ENCODE measurements at places on chromosomes 5 and 9.

DNA sequence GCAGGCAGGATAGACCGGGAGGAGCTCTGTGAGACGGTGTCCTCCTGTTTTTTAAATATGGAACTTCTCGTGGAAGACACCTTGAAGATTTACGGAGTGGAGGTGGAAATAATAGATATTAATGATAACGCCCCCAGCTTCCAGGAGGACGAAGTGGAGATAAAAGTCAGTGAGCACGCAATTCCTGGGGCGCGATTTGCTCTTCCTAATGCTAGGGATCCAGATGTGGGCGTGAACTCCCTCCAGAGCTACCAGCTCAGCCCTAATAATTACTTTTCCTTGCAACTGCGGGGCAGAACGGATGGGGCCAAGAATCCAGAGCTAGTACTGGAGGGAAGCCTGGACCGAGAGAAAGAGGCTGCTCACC lies 621 bp downstream of the PCDHGA11 start:
- no peak for DNase-seq

- no peak for DNase-seq
Measured at GRCh38 chr5:100890461-100891008, 12.5 kb downstream of the ST8SIA4 start.

DNA sequence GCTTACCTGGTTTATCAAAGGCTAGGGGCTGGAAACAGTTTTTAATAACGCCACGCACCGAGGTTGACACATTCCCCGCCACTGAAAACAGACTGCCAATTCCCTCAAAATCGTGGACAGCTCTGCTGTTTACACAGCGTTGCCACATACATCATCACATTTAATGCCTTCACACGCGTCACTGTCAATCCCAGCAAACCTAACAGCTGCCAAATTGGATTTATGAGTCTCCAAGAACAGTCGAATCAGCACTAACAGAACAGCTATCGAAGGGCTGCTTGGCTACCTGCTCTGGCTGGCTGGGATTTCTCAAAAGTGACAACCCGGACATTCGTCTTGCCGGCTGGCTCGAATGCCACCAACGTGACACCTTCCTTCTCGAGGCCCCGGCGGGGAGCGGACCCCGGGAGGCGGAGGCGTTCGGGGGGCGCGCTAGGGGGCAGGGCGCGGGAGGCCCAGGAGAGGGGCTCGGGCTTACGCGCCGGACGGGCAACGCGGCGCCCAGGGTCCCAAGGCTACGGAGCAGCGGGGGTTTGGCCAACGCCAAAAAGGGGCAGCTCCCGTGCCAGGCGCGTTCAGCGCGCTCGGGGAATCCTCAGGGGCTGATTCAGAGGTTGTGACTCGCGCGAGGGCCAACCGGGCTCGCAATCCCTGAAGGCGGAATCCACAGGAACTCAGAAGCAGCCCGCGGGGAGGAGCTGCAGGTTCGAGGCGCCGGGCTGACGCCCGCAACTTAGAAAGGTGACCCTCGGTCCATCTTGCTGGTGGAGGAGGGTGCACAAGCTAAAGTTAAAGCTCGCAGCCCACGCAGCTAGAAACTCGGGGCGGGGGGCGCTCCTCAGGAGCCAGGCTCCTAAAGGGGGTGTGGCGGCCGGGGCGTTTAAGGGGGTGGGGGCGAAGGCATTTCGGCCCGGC lies 1.2 kb downstream of the CDC14B start:
- DNase-seq, result peak; percentile 81

GRCh38 chr5:171869956-171870355 lies 84.3 kb downstream of the SMIM23 start:
- no peak for DNase-seq

DNA sequence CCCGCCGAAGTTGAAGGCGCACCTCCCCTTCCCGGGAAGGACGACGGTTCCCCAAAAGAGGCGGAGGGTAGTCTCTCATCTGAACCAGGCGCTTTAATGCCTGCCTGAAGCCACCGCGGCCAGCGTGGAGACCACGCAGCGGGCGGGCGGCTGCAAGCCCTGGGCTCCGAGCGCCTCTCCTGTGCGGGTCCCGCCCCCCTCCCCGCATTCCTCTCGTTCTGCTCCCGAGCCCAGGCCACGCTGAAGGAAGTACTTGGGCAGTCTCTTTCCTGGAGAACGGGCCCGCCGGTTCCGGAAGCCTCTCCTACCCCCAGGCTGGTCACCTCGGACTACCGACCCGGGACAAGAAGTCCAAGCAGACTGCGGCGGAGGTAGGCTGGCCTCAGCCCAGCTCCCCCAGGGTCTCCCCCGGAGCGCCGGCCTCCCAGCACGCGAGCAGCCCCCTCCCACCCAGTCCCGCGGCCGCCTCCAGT lies 571 bp downstream of the PPIC start:
- peak; percentile 65 for DNase-seq

GRCh38 chr9:69260161-69260560 lies 64.9 kb upstream of the ENTREP1 start:
- no peak for DNase-seq

GRCh38 chr9:68495247-68495646 lies 45.4 kb downstream of the TMEM252 start:
- no peak for DNase-seq

- DNase-seq, result no peak
Measured at GRCh38 chr9:130262061-130262745, 3.4 kb upstream of the HMCN2 start.

DNA sequence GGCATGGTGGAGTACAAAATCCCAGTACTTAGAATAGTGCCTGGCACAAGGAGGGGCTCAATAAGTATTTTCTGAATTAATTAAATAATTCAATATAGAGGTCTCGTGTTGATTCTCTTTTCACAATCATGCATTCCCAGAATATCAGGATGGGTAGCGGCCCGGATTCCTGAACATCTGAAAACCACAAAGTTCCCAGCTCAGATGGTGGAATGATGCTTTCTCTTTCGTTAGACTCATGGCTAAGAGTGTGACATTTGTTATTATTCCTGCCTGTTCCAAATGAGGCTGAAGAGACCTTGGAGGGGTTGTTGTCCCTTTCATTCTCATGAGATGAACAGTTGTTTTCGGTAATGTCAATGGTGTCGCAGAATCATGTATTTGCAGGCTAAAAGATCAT lies 95.4 kb upstream of the LIFR start:
- no peak for DNase-seq

DNA sequence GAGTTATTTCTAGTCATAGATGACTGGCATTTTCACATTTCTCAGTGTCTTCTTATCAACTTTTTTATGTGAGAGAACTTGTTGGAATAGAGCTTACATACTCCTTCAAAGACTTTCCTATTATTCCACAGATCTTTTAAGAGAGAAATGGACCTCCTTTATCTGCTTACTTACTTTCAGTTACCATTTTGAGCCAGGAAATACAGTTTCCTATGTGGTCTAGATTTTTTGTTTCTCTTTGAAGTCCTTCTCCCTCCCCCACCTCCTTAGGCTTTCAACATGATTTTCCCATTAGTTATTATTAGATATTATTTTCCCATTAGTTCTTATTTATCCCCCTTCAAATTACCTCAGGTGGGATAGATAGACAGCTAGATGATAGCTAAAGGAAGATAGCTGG lies 289.1 kb upstream of the ITGA1 start:
- DNase-seq, result no peak

DNA sequence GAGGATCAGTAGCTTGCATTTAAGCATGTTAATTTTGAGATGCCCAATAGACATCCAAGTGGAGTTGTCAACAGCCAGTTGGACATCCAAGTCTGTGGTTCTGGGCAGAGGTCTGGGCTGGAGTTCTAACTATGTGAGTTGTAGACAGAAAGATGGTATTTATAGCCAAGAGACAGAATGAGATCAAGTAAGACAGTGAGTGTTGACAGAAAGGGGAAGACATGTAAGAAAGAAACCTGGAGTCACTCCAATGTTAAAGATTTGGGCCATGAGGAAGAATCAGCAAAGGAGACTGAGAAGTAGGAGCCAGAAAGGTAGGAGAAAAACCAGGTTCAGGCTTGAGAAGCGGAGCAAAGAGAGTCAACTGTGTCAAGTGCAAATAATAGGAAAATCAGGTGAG lies 95.5 kb upstream of the PUM3 start:
- DNase-seq, result no peak

GRCh38 chr5:79225026-79225425 lies 10.9 kb upstream of the JMY start:
- DNase-seq, result peak; percentile 61

DNA sequence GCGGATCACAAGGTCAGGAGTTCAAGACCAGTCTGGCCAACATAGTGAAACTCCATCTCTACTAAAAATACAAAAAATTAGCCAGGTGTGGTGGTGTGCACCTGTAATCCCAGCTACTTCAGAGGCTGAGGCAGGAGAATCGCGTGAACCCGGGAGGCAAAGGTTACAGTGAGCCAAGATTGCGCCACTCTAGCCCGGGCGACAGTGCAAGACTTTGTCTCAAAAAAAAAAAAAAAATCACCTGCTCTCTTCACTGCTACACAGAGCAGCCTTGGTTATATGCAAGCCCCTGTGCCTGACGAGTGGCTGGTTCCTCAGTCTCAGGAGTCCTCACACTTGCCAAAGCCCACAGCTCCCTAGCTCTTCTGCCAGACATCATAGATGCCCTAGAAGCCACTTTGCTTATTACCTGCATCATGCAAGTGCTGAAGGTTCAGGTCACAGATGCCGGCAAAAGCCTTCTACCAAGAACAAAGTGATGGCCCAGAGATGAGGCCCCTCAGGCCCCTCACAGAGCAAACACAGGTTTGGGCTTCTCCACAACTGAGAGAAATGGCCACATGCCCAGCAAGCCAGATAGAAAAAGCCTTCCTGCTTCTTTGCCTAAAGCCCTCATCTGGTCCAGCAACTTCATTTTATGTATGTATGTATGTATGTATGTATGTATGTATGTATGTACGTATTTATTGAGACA lies 176.4 kb downstream of the AUH start:
- DNase-seq, result no peak

DNA sequence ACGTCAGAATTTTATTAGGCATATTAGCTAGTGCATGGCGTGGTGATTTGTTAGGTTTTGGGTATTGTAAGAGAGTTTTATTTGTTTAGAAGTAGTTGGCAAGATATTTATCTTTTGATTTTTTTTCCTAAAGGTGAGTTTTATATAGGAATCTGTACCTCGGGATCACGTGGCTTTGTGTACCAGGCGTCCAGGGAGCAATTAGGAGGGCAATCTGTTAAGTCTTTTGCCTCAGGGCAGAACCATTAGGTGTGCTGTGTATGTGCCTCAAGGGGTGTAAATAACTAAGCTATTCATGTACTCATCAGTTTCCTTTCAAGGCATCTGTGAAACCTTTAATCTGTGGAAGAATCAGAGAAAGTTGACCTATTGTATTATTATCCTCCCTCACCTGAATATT lies 39.4 kb downstream of the ZSWIM6 start:
- DNase-seq, result no peak

DNA sequence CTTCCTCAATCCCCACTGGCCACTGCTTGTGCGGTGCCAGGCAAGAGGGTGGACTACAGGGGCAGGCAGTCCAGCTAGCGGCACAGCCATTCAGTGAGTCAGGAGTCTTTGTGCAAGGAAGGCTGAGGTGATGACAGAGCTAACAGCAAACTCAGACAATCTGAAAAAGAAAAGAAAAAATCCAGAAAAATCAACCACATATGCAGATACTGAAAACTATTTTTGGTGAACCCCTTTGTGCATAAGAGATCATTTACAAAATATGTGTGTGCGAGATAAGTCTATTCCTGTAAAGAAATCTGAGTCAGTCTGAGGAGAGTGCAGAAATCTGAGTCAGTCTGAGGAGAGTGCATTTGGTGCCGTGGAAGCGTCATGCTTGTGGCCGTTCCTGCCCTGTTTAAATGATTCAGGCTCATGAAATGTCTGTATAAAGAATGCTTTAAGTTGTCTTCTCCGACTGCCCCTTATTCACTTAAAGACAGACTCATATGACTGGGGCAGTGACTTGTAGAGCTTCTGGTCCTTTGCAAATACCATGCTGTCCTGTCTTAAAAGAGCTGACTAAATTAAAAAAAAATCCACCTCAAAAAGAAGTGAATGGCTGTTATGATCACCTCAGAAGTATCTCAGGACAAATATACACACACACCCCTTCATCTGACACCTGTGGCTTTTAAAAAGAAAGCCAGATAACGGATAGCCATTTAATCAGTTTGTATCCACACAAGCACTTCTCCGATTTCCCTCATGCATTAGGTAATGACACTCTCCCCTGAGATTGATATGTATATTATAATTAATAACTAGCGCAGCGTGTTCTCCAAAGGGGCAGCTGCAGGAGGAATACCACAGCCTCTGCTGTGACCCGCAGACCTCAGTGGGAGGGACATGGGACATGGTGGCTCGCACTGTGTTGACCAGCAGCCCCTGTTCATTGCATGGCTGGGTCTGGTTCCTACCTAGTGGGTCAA lies 47.3 kb downstream of the TRIO start:
- DNase-seq, result peak; percentile 77

GRCh38 chr5:81038495-81038894 lies 78.3 kb downstream of the RASGRF2 start:
- no peak for DNase-seq

DNA sequence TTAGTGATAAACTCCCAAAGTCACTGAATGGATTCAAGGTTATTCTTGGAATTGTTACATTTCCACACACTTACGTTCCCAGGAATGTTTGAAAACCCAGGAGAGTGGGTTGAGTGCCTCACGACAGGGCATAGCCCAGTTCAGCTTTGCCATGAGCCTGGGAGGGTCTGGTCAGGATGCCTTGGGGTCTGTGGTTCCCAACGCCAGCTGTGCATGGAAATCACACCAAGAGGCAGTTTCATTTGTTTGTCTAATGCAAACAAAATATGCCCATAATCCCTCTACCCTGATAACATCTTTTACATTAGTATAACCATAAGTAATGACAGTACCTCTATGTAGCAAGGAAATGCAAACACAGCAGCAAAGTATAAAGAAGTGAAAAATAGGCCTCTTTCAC lies 25.3 kb upstream of the MSX2 start:
- no peak for DNase-seq

GRCh38 chr9:14242150-14242805 lies 71.7 kb downstream of the NFIB start:
- DNase-seq, result no peak

DNA sequence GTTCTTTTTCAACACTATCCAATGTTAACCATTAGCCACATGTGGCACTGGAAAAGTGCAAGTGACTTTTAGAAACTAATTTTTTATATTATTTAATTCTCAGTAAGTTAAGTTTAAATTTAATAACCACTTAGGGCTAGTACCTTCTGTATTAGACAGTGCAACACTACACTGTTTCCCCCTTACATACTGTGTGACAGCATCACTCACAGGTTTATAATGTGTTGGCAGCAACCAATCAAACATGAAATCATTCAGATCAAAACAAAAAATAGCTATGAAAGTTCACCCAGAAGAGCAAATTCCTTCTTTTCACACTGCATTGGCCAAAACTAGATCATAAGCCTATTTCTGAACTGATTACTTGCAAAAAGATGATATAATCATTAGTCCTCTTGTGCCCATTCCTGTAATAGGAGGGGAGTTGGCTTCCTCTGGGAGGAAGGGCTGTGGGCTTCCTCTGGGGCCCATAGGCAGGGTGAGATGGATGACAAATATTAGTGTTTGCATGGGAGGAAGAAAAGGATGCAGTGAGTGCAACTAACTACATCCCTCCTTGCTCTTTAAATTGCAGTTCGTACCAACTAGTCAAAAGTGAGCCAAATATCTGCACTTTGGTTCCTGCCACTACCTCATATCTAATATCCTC lies 708.1 kb upstream of the RGMB start:
- no peak for DNase-seq

- no peak for DNase-seq
Measured at GRCh38 chr5:139268364-139269202, 25.0 kb upstream of the MATR3 start.

- DNase-seq, result no peak
Measured at GRCh38 chr5:10761933-10762775, 1.1 kb upstream of the DAP start.

GRCh38 chr5:73256462-73256861 lies 83.5 kb downstream of the TMEM174 start:
- no peak for DNase-seq

Measured in AG08396 (cell line).